Breast epithelium (tissue), 4 donors: ENCODE measurements at places on chromosomes 5 and 9.

DNA sequence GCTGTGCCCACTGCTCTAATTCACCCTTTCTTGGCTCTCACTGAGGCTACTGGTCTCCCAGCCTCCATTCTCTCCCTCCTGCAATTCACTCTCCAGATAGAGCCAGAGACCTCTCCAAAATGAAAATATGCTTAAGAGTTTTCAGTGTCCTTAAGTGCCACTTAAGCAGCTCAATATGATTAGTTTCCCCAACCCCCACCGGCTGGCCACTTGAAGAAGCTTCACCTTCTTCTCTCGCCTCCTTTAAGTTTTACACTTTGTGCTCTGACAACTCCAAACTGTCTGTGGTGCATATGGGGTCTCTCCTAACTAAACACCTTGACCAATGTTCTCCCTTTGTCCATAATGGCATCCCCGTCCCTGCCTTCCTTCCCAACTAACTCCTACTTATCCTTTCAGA, 53.4 kb downstream of the CDK5RAP2 start:
- no peak for DNase-seq

DNA sequence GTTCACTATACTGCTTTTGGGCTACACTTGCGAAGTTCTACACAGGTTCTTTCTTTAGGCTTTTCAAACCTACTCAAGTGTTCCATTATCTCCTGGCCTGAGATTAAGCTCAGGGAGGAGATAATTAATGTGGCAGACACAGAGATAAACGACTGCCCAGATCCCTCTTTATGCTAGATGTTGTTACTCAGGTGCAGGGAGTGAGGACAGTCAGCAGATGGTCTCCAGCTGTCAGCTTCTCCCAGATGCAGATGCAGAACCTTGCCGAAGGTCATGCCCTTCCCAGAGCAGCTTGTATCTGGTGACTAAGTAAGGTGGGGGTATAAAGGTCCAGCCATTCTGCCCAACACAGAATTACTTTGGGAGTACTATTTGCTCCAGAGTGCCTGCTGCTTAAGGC, 166.2 kb downstream of the ZNF462 start:
- no peak for DNase-seq

DNA sequence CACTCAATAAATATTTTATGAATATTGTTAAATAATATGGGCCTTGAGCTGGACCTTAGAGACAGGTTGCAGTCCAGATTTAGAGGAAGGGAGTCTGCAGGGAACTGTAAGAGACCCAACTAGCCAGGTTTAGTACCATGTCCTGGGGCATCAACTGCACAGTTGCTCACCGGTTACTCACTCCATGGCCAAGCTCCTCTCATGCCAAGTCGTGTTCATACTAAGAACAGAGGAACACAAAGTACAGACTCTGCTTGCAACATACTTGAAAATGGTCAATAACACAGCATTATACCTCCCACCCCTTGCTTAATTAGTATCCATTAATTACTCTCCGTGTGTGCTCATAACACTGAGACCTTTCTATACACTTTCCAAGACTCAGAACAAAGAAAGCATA, 317.6 kb upstream of the PIK3R1 start:
- DNase-seq: no peak

DNA sequence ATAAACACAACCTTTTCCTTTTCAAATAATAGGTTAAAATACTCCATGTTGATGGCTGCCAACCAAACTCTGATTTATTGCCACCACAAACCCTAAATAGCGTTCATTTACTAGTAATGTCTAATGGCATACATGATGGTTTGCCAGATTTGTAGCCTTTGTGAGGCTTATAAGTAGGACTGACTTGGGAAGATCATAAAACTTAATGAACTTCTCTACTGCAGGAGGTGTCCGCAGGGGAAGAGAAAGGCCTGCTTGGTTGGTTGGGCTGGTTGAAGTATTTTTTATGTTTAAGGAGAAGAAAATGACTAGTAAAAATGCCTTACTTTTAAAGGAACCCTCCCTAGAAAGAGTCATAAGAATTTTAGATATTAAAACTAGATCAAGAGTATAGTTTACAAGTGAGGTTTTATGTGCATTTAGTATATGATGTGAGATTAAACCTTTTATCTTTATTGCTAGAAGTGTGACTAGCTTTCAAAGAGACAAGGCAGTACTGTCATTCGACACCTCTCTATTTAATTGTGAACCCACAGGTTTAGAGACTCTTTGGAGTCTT, 5.0 kb downstream of the PBX3 start:
- DNase-seq: no peak

- DNase-seq: no peak
Measured at GRCh38 chr9:92749071-92749933, 15.3 kb downstream of the BICD2 start.

DNA sequence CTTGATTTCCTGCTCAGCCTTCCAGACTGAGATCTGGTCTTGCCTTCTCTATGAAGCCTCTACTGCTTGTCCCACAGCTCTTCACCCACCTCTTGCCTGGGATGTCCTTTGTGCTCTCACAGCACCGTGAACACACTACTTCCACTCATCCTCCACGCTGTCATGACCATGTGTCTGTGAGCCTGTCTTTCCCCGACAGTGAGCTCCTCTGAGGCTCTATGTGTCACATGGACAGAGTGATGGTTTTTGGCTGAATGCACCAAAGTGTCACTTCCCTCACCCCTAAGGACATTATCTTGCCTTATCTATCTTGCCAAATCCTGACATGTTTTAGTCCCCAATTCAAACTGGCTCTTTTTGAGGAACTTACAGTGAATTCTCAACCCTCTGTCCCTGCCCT, 11.3 kb downstream of the PHYKPL start:
- DNase-seq: no peak

DNA sequence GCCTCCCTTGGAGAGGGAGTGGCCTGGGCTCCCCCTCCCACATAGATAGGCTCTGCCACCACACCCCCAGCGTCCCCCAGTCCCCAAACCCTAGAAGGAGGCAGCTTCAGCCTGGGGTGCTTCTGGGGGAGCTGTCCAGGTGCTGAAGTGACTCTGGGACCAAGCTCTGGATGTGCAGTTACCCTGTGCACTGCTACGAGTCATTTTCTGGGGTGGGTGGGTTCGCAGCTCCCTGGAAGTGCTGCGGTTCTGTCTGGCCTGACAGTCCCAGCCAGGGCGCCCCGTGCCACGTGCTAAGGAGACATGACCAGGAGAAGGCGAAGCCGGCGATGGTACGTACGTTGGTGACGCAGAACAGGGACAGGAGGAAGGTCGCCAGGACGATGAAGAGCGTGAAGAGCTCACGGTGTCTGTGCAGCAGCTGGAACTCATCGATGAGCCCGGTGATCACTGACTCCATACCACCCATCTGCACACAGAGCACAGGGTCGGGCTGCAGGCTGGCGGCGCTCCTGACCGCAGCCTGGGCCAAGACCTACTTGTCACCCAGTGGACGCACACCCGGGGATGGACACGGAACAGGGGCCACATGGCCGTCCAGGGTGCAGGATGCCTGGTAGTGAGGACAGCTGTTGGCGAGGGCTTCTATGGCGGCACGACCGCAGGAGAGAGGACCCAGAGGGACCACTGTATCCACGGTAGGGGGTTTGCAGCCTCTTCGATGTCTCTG, 35.7 kb downstream of the SLC6A3 start:
- DNase-seq: no peak

GRCh38 chr5:130102960-130103359, 198.7 kb downstream of the CHSY3 start:
- no peak for DNase-seq

DNA sequence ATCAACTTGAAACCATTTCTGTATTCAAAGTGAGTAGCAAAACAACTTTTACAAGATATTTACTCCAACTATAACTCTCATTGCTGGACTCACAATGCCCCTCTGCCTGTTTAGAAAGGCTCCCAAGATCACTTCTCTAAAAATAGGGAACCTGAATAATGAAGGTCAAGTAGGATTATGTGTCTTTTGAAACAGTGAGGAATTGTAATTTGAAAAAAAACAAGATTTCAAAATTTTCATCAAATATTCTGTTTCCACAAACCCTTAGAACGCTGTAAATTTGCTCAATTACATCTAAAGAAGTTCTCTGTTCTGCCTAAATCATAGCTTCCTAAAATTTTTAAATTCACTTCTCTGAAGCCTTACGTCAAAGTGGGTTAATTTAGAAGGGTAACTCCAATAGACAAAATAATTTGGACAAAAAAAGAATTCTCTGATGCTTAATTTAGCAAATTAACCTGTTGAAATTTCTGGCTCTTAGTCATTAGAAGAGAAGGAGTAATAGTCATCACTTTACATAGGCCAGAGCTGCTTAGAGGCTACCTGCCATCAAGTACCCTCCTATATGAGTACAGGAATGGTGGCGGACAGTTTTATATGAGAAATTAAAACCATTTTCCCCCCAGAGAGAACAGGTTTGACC, 4.0 kb downstream of the ELL2 start:
- DNase-seq: no peak

DNA sequence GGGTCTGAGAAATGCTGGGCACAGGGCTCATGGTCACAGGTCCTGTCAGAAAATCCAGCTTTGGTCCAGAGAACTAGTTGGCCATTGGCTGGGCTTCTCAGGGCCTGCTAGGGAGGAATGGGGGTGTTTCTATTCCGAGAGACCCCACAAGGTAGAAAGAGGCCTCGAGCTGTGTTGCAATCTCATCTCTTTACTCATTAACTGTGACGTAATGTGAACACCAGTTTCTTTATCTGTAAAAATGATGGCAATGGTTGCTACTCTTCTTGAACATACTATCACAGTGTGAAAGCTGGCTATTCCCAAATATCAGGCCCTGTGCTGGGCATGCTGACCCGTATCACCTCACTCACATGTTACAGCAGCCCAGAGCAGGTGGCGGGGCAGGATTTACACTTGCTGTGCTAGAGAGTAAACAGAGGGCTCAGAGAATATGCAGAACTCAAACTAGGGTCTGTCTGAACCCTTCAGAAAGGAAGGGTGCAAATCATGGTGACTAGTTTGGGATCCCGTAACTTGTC, 35.7 kb upstream of the SLC25A51 start:
- DNase-seq: no peak

DNA sequence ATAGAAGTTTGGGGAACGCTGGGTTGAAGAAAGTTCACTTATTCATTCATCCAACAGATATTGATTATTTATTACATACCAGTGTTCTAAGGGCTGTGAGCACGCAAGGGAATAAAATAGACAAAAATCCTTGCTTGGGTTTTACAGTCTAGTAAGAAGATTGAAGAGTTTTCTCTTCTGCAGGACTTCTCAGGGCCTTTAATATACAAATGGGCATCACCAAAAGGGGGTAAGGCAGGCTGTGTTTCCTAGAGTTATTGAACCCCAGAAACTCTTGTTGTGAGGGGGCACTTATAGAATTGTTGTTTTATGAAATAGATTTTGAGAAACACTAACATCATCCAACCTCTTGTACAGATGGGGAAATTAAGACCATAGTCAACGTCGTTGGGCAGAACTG, 198.5 kb upstream of the ZNF618 start:
- no peak for DNase-seq

DNA sequence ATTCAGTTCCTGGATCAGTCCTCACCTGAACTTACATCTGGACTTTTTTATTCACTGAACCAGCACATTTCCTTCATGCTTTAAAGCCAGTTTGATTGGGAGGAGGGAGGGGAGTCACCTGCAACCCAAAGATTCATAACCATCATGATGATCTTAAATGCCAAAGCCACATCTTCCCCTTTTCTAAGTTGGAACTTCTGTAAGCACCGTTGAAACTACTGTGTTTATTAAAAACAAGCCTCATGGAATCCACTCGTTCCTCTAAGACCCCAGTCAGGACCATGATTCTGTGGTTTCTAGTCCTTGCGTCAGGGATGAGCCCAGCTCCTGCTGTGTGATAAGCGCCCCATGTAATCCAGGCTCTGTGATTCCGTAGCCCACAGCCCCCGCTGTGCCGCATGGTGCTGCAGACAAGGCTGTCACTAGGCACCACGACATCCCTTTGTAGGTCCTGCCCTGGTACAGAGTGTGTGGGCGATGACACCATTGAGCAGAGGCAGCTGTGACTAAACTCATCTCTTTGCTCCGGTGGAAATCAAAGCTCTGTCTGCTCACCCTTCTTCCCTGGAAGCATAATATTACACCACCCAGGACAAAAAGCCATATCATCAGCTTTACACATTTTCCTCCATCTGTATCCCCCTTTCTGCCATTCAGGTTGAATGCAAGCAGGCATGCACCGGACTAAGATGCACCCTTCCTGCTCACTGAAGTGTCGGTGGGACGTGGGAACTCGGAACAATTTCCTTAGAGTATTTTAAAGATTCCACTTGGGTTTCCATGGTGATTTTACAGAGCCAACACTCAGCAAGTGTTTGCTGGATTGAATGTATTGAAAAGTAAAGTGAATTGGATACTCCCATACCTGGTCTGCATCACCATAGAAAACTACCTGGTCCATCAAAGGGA, 132.0 kb upstream of the FSTL4 start:
- DNase-seq: no peak

- DNase-seq: no peak
Measured at GRCh38 chr9:123039617-123040219, 6.3 kb downstream of the GPR21 start.

GRCh38 chr5:18660511-18660910, 1026.3 kb downstream of the TAF11L14 start:
- DNase-seq: no peak
